HS-5 (cell line): ENCODE measurements at places on chromosomes 6 and 20.
A peak's percentile ranks its signal among the peaks of the same experiment; 100 is the strongest.

DNA sequence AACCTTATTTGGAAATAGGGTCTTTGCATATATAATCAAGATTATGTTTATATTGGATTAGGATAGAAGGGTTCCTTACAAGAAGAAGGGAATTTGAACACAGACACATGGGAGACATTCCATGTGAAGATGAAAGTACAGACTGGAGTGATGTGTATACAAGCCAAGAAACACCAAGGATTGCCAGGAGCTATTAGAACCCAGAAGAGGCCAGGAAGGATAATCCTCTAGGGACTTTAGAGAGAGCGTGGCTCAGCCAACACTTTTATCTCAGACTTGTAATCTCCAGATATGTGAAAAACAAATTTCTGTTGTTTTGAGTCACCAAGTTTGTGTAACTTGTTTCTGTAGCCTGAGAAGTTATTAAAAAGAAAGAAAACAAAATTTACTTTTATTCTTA lies 1173.9 kb upstream of the CITED2 start:
- DNase-seq = no peak

- no peak for DNase-seq
Observed at GRCh38 chr6:7888587-7889357, 21.8 kb downstream of the TXNDC5 start.

- no peak for DNase-seq
Observed at GRCh38 chr20:63576311-63576710, 2.3 kb upstream of the HELZ2 start.

GRCh38 chr6:17454316-17455005 lies 61.1 kb downstream of the CAP2 start:
- DNase-seq = no peak

GRCh38 chr6:46097366-46097765 lies 32.4 kb upstream of the ENPP4 start:
- no peak for DNase-seq

GRCh38 chr20:48283470-48284110 lies 498.3 kb upstream of the SULF2 start:
- DNase-seq = peak; percentile 100

GRCh38 chr6:43934803-43935602 lies 165.0 kb downstream of the VEGFA start:
- DNase-seq = no peak

- no peak for DNase-seq
Observed at GRCh38 chr20:23955896-23956295, 32.7 kb downstream of the GGTLC1 start.

DNA sequence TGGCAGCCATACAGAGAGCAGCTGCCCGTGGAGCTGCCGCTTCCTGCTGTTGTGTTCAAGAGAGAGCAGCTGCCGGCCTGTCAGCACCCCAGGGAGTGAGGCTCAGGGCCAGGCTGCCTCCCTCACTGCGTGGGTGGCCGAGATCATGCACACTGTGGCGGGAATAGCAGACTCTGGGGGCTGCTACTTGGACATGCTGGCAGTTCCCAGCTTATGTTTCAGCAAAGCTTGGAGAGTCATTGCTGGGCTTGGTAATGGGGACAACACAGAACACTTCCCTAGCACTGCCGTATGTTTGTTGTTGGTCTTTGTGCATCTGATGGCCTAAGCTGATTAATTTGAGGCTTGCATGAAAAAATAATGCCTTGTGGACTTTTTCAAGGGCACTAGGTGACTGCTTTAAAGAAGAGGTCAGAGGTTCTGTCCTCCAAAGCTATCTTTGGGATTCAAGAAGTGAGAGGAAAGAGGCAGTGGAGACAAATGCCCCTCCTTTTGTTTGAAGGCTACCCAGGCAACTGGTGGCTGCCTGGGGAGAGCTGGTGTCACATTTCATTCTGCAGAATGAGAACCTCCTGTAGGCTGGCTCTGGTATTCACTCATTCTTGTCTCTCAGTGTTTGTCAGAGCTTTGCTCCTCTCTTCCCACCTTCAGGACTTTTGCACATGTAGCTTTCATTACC lies 18.8 kb downstream of the MRAP2 start:
- no peak for DNase-seq

- DNase-seq = no peak
Observed at GRCh38 chr6:26141378-26141904, 54.2 kb downstream of the HFE start.

DNA sequence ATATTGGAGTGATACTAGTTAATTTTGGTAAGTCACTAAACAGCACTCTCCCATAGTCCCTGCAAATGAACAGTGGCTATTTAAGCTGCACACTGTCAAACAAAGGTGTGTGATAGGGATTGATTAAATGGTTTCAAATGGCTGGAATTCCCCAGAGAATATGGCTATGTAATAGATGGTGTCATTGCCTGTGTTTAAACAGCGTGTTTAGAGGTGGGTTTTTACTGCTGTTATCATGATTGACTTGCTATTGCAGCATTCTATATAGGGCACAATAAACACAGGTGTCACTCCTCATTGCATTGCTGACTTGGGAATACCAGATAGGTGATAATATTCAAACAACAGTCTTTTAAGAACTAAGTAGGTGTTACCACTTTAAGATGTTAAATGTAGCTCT lies 171.7 kb upstream of the MAN1A1 start:
- DNase-seq = no peak

DNA sequence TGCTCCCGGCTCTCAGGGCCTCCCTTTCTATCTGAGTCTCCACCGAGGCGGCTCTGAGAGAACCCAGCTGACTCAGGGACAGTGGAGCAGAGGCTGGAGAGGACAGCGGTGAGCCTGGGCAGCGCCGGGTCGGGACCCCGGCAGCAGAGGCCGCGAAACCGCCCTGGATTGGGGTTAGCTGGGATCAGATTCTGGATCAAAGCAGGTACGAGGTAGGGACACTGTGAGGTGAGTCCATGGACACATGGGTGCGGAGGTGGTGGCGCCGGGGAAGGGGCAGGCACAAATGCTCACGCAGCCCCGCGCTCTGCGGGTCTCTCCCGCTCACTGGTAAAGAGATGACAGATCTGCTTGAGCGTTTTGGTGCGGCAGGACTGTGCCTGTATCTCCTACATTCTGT lies 146.4 kb upstream of the GGTLC1 start:
- no peak for DNase-seq

- no peak for DNase-seq
Observed at GRCh38 chr20:33883164-33883563, 72.0 kb downstream of the CHMP4B start.

GRCh38 chr6:73309535-73309784 lies 44.6 kb downstream of the DPPA5 start:
- DNase-seq = no peak

DNA sequence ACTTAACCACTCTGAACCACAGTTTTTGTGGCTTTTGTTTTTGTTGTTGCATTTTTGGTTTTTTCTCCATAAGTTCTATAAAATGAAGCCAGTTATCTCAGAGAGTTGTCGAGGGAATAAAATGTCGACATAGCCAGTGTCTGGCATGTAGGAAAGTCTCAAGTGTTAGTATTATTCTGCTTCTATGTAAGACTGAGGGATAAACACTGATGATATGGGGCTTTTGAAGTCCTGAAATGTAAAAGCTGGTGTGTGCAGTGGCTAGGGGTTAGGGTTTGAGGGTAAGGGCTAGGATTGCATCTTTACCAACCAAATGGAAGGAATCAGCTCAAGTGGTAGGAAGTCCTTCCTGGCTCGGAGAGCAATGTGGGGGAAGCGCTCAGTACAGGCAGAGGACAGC lies 59.2 kb downstream of the DAAM2 start:
- DNase-seq = no peak

DNA sequence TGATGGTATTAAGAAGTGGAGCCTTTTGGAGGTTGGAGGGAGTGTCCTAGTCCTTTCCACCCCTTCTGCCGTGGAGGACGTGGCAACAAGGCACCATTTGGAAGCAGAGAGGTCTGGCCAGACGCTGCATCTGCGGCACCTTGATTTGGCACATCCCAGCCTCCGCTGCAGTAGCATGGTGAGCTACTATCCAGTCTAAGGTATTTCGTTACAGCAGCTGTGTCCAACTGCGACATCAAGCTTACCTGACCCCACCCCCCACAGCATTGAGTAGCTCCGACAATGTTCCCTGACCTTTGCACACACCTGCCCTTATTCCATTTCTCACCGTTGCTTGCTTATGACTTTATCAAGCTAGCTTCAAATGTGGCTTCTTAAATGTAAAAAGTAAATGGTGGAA lies 29.8 kb upstream of the SYNJ2 start:
- DNase-seq = no peak

GRCh38 chr6:108403236-108403635 lies 108.4 kb downstream of the AFG1L start:
- DNase-seq = no peak

DNA sequence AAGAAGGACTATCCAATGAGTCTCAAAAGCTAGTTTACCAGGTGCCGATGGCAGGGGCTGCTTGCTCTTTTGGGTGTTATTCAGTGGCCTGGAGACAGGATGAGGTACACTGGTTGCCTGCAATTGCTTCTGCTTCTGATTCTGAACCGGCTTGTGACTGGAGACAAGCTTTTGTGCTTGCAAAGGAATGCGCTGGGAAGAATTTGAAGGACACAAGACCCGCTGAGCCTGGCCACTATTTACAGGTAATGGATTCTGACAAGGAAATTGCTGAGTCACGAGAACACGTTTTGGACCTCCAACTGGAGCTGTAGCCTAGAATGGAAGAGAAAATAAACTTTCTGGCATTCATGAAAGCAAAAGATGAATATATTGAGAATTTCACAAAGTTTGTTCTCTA lies 5.8 kb downstream of the AURKA start:
- DNase-seq = no peak

- DNase-seq = no peak
Observed at GRCh38 chr20:2845607-2846006, 5.1 kb downstream of the VPS16 start.

- DNase-seq = no peak
Observed at GRCh38 chr6:81384921-81385320, 367.6 kb downstream of the TENT5A start.

DNA sequence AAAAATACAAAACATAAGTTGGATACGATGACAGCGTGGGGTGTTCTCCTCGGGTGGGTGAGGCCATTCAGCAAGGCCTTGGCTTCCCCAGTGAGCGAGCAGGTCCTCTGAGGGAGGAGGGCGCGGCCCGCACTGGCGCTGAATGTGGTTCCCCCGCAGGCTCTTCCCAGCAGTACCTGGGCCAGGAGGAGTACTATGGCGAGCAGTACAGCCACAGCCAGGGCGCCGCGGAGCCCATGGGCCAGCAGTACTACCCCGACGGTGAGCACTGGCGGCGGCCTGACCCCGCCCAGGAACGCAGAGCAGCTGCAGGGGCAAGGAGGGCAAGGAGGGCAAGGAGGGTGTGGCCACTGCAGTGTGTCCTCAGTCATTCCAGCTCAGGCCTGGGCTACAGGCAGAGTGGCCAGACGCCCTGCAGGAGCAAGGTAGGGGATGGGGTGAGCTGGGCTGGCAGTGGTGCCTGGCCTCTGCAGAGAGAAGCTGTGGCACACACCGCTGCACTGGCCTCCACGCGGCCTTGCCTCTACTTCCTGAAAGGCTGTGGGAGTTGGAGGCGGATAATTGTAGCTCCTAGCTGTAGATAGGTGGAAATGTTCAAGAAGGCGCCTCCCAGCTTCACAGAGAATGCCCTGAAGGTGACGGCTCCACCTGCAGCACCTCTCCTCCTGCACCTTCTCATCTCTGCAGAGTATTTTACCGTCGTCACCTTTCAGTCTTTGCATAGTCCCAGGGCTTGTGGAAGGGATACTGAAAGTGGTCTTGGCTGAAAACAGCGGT lies 18.7 kb upstream of the MTG2 start:
- no peak for DNase-seq

DNA sequence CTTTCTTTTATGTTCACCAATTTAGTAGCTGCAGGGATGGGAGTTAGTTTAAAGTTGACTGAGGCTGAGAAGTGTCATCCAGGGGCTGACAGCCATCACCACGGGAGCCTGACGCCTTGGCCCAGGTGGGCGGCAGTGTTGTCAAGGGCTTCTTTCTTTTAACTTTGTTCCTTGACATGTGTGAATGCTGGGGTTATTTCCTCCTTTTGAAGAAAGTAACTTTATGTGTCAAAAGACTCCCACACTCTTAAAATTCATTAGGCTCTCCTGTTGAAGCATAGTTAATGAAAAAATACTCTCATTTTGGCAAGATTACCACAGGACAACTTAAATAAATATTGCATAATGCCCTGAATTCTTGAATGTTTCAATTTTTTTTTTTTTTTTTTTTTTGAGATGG lies 50.0 kb downstream of the SASH1 start:
- no peak for DNase-seq

GRCh38 chr6:17683428-17683827 lies 23.3 kb downstream of the NUP153 start:
- DNase-seq = no peak

DNA sequence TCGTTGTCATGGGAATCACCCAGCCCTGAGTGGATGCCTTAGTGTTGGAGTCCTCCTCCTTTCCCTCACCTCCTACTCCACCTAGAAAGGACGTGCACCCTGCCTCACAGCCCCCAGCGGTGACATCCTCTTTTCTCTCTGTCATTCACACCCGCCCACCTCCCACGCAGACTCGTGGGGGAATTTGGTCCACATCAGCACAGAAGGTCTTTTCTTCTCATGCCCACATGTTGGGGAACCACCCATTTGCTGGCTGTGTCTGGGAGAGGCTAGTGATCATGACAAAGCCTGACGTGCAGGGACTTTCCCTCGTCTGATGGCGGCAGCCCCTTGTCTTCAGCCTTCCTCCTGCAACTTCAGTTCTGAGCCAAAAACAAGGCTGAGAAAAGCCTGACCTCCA lies 96.0 kb upstream of the CNKSR3 start:
- DNase-seq = no peak

GRCh38 chr20:20736303-20736702 lies 23.9 kb upstream of the RALGAPA2 start:
- DNase-seq = no peak

GRCh38 chr6:116327803-116328527 lies 42.8 kb upstream of the DSE start:
- no peak for DNase-seq

DNA sequence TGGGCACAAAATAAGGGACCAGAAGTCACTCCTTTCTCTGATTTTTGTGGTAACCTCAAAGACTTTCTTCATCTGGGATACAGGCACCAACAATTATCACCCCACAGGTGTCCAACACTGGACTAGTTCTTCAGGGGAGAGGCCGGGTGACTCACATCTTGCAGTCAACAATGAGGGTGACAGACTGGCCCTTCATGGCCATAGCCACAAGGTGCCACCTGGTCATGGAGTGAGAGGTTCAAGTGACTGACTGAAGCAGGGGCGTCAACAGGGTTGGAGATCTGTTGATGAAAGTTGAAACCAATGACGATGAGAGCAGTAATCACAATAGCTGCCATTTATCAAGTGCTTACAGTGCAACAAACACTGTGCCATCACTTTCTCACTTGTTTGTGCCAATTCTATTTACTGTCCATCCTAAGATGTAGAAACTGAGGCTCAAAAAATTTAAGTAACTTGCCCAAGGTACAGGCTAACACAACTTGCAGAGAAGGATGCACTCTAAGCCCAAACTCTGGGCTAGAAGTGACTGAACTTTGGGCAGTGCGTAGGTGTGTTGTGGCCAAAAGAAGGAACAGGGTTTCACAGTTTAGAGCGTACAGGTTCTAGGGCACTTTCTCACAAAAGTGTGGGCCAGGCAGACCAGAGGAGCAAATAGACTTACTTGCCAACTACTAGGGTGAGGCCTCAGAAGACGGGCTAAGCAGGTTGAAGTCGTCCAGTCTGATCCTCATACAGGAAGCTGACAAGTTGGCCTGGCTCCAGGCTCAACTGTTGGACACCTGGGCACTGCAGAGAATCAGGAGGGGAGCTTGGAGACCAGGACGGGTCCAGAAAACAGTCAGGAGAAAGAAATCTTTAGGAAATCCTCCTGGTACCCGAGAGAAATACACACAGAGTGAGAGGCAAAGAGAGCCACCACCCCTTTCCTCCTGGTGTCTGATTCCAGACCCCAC lies 30.4 kb downstream of the HLA-DPB1 start:
- DNase-seq = no peak
